Tibial nerve (tissue), 4 donors: ENCODE measurements at places on chromosomes 16 and 17.

GRCh38 chr16:87425941-87426340, 33.8 kb downstream of the MAP1LC3B start:
- no peak for DNase-seq
- H3K36me3 ChIP-seq: peaks cover 2% of the 10 kb centered on the region
- no peak overlapping the region for H3K4me3 ChIP-seq
- H3K27ac ChIP-seq: no peak overlapping the region
- no peaks in the 10 kb centered on the region for H3K27me3 ChIP-seq

GRCh38 chr17:83156408-83156807, 77.0 kb downstream of the METRNL start:
- no peak overlapping the region for H3K4me3 ChIP-seq
- H3K27me3 ChIP-seq: no peaks in the 10 kb centered on the region
- peaks cover 8% of the 10 kb centered on the region for H3K4me1 ChIP-seq

- H3K4me3 ChIP-seq: no peak overlapping the region
- H3K36me3 ChIP-seq: no peaks in the 10 kb centered on the region
- no peak for DNase-seq
- no peak overlapping the region for H3K27ac ChIP-seq
- no peaks in the 10 kb centered on the region for H3K27me3 ChIP-seq
Measured at GRCh38 chr17:62164747-62165722, 100.0 kb upstream of the MED13 start.

DNA sequence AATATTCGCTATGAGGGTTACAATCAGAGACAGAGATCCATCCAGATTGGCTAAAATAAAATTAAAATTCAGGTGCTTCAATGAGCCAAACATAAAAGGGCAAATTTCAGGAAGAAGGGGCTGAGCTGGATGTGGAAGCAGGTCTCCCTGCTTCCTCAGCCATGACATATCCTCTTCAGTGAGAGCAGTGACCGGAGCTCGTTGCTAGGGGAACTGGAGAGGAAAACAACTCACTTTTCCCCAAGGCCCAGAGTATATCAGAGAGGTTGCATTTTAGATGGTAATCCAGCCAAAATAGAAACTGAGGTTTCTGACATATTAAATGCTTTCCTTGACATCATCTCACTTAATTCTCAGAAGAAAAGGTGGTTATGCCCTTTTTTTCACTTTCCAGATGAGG, 503.5 kb downstream of the HS3ST4 start:
- H3K27ac ChIP-seq: no peak overlapping the region
- H3K36me3 ChIP-seq: no peaks in the 10 kb centered on the region
- H3K4me3 ChIP-seq: no peak overlapping the region
- H3K4me1 ChIP-seq: no peaks in the 10 kb centered on the region
